AML-193 (cell line): ENCODE measurements at places on chromosomes 11 and 22.

- DNase-seq = peak; percentile 95
Observed at GRCh38 chr11:129825380-129825779, 9.7 kb downstream of the TMEM45B start.

GRCh38 chr22:29954203-29954855, 71.4 kb downstream of the MTMR3 start:
- no peak for DNase-seq

- peak; percentile 2 for DNase-seq
Observed at GRCh38 chr22:38792833-38793232, 1.1 kb downstream of the DNAL4 start.

- no peak for DNase-seq
Observed at GRCh38 chr11:114384487-114384886, 15.8 kb downstream of the C11orf71 start.

DNA sequence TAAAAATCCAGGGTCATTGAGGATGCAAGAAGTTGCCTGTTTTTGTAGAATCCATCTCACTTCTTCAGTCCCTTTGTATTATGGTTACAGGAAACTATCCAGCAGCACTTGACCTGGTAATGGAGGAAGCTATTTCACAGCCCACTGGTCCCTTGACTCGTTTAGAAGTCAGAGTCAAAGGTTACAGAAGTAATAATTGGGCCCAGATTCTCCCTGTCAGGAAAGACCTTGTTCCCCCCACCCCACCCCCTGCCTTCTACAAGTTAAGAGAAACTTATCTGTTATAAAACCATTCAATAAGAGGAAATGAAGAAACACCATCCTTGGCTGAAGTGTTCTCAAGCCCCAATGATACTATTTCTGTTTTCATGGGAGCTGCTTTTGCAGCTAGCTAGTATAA, 65.8 kb downstream of the CSTPP1 start:
- DNase-seq = peak; percentile 32

- no peak for DNase-seq
Observed at GRCh38 chr11:66333220-66333877, 2.9 kb downstream of the RIN1 start.

DNA sequence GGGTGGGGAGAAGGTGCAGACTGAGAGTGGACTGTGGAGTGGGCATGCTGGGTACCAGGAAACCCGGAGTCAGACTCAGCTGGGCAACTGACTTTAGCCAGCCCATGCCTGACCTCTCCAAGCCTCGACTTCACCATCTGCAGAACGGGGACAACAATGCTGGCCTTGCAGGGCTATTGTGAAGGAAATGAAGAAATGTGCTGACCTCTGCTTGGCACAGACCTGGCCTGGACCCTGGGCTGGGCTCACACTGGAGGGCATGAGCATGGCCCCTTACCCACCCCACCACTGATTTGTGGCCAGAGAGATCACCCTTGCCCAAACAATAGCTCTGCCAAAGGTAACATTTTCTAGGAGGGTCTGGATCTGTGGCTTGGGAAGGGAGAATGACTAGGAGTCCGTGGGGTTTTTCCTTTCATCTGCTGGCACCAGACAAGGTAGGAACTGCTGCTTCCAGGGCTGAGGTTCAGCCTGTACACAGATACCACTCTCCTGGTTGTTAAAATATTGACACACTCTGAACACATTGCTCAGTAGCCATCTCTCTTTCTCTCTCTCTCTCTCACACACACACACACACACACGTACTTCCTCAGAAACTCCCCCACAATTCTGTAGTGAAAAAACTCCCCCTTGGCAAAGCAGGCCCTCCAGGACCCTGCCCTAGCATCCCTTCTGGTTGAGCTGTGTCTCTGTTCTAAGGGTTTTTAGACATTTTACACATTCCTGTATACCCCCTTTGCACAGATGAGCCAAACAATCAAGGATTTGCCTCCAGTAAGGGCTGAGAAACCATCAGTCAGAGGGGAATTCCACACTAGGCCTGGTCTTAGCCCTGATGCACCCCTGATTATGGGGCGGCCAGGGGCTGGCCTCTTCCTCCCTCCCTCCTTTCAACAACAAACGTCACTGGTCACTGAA, 1.0 kb downstream of the MOGAT2 start:
- DNase-seq = no peak

DNA sequence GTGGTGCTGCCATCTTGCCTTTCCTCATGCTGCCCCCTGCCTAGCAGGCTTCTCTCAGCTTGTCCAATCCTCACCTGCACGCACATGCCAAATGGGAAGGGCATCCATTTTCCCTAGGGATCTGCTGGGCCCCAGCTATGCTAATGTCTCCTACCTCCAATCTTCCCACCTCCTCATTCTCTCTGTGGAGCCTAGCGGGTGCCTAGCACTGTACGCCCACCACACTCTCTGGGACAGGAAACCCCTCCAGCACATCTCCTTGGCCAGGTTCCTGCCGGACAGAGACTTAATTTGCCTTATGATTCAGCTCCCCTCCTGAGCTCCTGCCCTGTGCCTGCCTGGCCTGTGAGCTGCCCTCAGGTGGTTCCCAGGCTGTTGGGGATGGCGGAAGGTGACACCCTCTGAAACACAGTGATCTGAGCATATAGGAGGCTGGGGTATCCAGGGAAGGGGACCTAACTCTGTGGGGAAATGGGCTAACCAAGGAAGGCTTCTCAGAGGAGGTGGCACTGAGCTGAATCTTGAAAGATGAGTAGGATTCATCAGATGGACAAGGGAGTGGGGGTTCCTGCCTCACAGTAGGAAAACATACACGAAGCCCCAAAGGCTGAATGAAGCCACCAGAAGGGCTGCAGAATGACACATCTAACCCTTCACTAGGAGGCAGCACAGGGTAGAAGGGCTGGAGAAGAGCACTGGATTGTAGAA, 79.2 kb upstream of the WNT11 start:
- DNase-seq = no peak

DNA sequence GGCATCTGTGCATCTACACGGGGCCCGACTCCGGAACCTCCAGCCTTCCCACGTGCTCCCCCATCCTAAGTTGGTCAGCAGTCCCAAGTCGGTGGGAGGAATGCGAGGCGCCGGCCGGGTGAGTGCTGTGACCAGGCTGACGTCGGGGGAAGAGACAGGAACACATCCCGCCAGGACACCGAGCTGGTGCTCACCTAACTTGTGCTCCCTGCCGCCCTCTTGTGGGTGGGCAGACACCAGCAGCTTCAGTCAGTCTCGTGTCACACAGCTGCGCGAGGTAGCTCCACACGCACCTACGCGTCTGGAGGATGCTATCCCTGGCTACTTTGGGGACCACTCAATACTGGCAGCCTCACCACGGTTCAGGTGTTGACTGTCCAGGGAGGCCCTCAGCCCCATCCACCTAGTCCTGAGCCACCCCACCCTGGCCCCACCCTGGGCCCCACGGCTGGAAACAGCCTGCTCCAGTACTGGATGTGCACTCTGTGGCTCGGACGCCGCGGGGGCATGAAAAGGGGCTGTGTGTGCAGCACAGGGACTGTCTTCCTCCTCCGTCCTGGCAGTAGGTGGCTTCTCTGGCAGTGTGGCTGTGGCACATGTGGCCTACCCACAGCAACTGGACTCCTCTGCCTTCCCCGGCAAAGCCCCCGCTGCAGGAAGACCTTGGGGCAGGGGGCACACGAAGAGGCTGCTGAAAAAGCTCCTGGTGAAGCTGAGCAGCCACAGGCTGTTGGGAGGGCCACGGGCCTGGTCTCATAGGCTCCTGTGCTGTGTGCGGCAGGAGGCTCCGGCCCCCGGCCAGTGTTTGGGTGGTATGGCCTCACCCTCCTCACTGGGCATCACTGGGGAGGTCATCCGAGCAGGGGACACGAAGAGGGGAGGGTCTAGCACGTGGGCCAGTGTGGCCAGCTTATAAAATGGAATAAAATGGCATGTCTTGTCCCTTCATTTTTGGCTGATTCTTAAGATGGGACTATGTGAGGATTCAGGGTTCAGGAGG, 11.2 kb upstream of the BID start:
- peak; percentile 42 for DNase-seq

DNA sequence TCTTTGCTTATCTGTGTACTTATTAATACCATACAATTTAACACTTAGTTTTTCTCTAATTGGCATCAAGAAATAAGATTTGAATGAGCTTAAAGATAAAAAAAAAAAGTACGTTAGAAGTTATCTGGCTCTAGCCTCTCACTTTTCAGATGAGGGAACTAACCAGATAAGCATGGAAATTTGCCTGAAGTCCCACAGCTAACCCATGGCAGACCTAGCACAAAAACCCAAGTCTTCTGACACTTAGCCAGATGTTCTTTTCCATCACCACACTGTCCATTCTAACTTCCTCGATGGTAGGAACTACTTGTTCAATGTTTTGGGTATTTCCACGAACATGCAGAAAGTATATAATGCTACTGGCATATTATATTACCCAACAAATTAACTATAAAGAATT, 7.4 kb upstream of the SOX6 start:
- no peak for DNase-seq

DNA sequence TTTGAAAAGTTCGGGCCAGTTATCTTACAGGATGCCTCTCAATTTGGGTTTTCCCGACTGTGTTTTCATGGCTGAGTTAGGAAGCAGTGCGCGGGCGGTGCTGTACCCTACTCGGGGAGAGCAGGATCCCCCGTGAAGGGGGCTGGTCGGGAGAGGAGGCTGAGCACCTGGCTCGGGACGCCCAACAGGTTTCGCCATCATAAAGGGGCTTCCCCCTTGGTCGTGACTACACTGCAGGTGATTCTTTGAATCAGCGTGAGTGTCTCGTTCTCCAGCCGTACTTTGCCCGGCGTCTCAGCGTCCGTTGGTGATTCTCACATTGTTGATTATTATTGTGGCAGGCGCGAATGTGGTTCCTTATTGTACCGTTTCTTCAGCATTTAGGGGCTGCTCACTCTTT, 46.6 kb downstream of the ST14 start:
- no peak for DNase-seq

DNA sequence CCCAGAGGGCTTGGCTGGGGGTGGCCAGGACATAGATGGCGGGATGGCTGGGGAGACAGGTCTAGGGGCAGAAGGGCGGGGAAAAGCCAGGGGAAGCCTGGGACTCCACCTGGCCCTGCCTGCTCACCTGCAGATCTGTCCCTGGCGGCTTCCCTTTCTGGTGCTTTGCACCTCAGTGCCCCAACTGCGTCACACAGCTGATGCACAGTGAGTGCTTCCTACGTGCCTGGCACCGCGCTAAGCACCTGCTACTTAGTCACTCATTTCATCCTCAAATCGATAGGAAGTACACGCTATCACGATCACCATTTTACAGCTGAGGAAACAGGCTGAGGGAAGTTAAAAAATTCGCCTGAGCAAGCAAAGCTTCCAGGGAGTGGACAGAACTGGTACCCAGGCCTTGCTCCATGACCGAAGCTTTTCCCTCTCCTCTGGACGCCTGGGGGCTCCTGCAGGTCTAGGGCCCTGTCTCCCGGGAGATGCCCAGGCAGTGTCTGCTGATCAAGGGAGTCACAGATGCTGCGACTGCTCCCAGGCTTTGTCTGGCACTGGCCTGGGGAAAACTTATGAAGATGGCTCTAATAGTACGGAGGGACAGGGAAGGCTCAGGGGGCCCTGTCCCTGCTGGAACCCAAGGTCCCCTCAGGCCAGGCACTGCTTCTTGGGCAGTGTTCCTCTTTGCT, 63.0 kb upstream of the TTLL12 start:
- no peak for DNase-seq

- DNase-seq = no peak
Observed at GRCh38 chr11:123590296-123590912, 64.0 kb downstream of the SCN3B start.

DNA sequence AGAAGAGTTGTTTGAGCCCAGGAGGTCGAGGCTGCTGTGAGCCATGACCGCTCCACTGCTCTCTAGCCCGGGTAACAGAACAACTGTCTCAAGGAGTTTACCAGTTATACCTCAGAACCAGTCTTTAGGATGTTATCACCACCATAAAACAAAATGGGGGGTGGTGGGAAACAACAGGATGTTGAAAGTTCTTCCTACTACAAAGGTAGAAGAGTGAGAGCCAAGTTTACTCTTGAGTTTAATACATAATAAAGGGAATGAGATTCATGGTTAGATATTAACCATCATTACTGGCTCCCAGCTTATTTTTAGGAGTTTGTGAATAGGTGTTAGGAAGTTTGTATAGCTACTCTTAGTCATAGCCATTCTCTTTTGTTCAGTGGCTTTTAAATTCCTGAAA, 78.8 kb upstream of the HORMAD2 start:
- DNase-seq = no peak

DNA sequence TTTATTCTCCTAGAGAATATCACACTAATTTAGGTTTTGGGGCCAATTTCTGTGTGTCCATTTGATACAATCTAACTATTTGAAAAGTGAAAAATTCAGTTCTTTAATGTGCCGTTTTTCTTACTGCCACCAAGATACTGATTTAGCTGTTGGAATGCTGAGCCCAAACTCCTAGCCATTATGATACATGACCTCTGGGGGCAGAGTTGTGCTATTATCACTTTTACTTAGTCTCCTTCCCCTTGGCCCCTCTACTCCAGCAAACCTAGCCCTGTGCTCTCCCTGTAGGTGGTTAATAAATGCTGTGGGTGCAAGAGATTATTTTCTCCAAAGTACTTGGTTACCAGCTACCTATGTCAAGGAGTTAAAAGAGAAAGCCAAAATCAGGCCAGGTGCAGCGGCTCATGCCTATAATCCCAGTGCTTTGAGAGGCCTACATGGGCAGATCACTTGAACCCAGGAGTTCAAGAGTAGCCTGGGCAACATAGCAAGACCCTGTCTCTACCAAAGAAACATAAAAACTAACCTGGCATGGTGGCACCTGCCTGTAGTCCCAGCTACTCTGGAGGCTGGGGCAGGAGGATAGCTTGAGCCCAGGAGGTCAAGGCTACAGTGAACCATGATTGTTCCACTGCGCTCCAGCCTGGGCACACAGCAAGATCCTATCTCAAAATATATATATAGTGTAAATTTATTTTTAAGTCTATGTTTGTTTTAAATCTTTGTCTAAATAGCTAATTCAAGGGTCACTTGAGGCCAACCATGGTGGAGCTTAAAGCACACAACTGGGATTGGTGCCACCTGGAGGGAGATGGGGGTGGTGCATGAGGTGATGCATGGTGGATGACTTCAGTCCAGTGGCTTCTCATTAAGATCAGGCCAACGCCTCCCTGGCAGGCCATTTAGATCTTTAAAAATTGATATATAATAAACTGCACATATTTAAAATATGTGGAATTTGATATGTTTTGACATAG, 193.2 kb upstream of the PLET1 start:
- peak; percentile 7 for DNase-seq

DNA sequence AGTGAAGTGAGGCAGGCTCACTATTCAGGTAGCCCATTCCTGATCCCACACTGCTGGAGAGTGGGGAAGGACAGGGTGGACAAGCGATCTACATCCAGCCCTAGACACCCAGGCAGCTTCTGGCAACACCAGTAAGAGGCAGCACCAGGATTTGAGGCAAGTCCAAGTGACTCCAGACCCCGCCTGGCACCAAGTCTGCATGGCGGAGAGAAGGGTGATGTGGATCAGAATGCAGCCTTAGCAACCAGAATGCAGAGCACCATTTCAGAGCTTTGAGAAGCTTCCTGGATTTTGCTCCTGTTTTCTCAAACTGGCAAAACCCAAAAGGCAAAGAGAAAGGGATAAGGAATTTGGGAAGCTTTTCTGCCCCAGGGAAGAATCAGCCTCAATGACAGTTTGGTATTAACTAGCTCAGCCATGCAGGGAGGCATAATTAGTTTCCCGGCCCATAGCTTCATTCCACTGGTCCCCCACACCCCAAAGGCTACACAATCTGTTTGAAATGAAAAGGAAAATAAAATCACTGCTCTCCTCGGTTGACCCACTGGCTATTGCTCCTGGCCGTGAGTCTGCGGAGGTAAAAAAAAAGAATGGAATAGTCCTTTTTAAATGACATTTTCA, 17.3 kb downstream of the GALNT18 start:
- no peak for DNase-seq

GRCh38 chr11:44521148-44521547, 44.3 kb upstream of the CD82 start:
- DNase-seq = no peak
